Dermis blood vessel endothelial cell (primary cell): ENCODE measurements at places on chromosomes 16 and 17. TPM values are rescaled to one million over a fixed set of nuclear protein-coding genes. Genes with fewer than 3 reads are reported as not detected.

GRCh38 chr17:62966426-62967204 lies 580 bp downstream of the TANC2 start:
- peak; percentile 12 for DNase-seq

DNA sequence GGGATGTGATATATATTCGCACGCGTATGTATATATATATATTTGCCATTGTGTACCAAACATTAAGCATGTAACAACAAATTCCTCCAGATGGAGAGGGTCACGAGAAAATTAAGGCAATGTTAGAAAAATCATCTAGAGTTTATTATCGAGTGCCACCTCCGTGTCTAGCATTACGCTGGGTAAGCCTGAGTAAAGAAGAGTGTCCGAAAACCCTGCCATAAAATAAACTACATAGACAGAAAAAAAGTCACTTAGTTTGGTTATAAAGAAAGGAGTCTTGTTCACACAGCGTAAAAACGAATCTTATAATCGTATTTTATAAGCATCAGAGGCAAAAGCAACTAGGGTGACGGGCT lies 644 bp upstream of the RHOT1 start:
- DNase-seq: no peak

- DNase-seq: no peak
Measured at GRCh38 chr16:87854907-87855683, 14.2 kb downstream of the SLC7A5 start.

GRCh38 chr17:45123930-45124796 lies 8.2 kb downstream of the PLCD3 start:
- DNase-seq: peak; percentile 93

GRCh38 chr16:72847187-72848027 lies 200.5 kb downstream of the ZFHX3 start:
- peak; percentile 66 for DNase-seq

- peak; percentile 79 for DNase-seq
Measured at GRCh38 chr17:6831661-6832263, at the start of gene TEKT1. TEKT1 (minus strand) TSS chr17:6831729; CDS start chr17:6830376, 1,353 bp downstream.

DLG4 gene
- total RNA-seq: 13.4 and 21.5 TPM in 2 replicates

- DNase-seq: no peak
Measured at GRCh38 chr16:86625029-86625428, 46.7 kb downstream of the FOXL1 start.

KRT24 gene
- not detected in 2 replicates for total RNA-seq

DNA sequence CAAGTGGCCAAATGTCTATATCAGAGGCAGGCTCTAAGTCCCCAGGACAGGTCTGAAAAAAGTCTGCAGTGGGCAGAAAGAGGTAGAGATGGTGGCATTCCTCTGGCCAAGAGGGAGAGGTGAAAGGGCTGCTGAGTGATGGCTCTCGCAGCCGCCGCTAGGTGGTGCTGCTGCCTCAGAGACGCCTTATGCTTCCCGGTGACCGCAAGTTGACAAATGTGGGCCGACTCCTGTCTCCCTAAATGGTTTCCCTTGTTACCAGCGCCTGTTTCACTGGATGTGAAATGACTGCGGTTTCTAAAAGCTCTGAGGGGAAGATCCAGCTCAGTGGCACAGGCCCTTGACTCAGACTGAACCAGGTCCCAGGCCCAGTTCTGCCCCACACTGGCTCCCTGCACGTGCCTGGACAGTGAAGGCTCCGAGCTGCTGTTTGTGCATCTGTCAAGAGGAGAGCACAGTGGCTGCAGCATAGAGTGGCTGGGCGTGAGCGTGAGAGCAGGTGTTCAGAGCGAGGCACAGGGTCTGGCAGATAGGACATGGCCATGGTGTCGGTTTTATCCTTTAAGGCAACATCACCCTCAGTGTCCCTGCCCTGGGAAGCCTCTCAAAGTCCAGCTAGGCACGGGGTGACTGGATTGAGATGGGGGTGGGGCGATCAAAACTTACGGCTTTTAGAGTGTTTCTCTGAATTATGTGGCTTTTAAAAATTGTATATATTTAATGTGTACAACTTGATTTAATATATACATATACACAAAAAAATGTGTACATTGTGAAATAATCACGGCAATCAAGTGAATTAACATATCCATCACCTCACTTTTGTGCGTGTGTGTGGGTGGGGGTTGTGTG lies 19.9 kb downstream of the CLEC16A start:
- peak; percentile 86 for DNase-seq

DNA sequence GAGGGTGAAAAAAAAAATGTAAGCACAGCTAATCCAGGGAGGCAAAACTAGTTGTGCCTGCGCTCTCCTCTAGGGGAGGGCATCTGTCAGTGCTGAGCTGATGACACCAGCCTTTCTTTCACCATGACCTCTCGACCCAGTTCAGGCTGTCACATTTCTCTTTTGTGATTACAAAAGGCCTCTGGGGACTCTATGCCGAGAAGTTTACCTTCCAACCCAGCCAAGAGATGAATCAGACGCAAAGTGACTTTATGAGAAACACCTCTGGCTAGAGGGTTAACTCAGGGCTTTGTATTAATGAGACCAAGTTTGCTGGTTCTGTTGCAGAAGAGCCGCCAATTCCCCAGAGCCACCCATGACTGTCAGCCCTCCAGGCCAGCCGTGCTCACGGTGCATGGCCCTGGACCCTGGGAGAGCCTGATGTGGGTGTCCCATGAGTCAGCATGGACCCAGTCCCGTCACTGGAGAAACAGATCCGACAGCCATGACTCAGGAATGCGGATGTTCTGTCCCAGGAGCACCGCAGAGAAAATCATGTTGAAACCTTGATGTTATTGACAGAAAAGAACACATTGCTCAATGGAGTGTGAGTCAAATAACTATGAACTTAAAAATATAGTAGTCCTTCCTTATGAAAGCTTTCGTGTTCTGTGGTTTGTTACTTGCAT lies 437.2 kb downstream of the HS3ST3B1 start:
- DNase-seq: no peak

DNA sequence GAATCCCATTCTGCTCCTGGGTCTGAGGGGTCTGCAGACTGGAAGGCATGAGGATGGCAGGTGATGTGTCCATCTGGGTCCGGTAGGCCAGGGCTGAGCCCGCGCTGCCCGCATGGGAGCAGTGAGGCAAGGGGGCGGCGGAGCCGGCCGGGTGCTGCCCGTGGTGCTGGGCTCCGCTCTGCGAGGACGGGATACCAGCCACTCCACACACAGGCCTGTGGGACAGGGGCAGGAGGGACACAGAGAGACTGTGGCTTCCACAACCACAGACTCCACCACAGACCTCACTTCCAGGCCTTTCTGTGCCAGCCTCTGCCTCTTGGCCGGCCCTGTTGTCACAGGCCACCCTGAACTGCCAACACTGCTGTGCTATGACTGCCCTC lies 25.4 kb downstream of the MAP1LC3B start:
- no peak for DNase-seq

- DNase-seq: no peak
Measured at GRCh38 chr17:49353607-49354006, 8.4 kb downstream of the ZNF652 start.

DNA sequence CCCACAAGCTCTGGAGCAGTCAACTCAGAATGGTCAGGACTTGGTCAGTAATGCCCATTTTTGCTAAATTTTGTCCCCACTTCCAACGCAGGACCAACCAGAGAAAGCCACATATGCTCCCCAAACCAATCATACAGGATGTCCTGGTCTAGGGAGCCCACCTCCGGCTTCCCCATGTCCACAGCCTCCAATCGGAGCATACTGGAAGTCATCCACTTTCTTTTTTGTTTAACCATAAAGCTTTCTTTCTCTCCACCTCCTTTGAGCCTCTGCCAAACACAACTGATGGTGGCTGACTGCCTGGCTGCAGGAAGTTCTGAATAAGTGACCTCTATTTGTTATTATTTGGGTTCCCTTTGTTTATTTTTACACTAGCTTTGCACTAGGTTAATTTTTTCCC lies 549.1 kb downstream of the WWOX start:
- DNase-seq: no peak

DNA sequence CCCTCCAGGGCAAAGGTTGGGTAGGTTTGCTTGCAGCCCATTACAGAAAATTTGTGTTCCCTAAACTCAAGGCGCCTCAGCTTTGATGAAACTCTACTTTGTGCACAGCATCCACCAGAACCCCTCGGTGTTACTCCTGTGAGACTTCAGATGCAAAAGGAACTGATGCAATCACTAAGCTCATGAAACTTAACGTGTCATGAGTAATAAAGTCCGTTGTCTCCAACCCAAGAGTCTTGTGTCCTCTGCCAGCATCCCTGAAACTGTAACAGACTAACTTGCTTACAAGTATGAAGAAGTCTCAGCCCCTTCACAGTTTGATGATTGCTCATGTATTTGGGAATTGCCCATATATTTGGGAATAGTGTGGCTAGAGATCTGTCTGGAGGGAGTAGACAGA lies 74.8 kb upstream of the MARCHF10 start:
- DNase-seq: no peak

- peak; percentile 98 for DNase-seq
Measured at GRCh38 chr17:2192367-2193057, 111.1 kb downstream of the SMG6 start.

DNA sequence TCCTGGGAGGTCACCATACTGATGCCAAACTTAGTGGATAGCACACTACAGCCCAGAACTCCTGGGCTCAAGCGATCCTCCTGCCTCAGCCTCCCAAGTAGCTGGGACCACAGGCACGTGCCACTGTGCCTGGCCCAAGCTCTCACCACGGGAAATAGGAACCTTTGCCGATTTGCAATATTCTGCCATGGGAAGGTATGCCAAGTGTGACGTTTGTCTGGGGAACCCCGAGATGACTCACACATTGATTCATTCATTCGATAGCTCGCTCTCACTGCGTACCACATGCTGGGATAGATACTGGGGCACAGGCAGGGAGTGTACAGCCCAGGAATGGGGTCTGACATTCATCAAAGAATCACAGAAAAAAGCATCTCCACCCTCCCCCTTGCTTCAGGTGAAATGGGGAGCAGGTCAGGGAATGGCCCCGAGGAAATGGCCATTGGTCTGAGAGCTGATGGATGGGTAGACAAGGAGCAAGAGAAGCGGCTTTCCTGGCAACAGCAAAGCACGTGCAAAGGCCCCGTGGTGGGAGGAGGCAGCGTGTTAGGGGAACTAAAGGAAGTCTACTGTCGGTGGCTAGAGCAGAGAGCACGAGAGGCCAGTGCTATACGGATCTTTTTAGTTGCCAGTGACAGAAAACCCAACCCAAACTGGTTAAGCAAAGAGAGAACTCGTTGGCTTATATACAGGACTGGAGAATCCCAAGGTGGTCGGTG lies 44.1 kb downstream of the DNAH17 start:
- peak; percentile 59 for DNase-seq

TRIM65 gene
- 42.4 and 43.1 TPM in 2 replicates for total RNA-seq

PMFBP1 gene
- 0.05 TPM in 1 of 2 replicates, not detected in the other for total RNA-seq

GRCh38 chr17:72456075-72456474 lies 335.3 kb downstream of the SOX9 start:
- DNase-seq: no peak

- DNase-seq: no peak
Measured at GRCh38 chr17:71329310-71330098, 791.3 kb upstream of the SOX9 start.

DNA sequence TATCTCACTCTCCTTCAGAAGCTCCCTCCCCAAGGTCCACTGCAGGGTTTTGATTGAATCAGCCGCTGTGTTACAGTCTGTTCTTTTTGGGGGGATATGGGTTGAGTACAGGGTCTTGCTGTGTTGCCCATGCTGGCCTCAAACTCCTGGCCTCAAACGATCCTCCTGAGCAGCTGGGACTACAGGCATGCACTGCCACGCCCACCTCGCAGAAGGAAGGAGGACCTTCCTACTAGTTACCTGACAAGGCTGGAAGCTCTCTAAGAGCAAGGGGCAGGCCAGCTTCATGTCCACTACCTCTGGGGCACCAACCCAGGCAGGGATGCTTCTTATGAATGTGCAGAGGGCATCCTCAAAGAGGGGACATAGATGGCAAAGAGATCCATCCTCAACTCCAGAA lies 1.9 kb upstream of the MMP28 start:
- DNase-seq: no peak

DNA sequence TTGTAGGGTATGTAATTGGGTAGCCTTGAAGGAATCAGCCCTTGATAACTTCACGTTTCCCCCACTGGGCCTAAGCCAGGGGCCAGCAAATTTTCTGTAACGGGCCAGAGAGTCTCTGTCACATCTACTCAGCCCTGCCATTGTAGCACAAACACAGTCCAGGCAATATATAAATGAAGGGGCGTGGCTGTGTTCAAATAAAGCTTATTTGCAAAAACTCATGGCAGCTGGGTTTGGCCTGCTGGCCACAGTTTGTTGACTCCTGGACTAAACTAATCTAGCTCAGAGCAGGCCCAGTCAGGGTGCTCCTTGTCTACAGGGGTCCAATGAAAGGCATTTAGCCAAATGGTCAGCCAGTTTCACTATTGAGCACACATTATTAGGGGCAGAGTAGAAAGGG lies 141.6 kb downstream of the CCDC182 start:
- DNase-seq: no peak

DNA sequence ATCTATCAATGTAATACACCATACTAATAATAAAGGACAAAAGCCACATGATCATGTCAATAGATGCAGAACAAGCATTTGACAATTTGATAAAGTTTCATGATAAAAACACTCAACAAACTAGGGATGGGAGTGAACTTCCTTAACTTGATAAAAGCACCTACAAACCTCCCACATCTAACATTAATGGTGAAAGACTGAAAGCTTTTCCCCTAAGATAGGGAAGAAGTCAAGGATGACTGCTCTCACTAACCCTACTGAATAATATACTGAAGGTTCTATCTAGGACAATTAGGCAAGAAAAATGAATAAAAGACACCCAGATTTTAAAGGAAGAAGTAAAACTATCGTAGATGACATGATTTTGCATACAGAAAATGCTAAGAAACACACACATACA lies 10.4 kb upstream of the DYNLL2 start:
- DNase-seq: no peak

PLEKHG4 gene
- 10.0 and 16.5 TPM in 2 replicates for total RNA-seq

GRCh38 chr17:41967141-41967920 lies 736 bp downstream of the CNP start:
- no peak for DNase-seq

ZPBP2 gene
- not detected in 2 replicates for total RNA-seq

DNA sequence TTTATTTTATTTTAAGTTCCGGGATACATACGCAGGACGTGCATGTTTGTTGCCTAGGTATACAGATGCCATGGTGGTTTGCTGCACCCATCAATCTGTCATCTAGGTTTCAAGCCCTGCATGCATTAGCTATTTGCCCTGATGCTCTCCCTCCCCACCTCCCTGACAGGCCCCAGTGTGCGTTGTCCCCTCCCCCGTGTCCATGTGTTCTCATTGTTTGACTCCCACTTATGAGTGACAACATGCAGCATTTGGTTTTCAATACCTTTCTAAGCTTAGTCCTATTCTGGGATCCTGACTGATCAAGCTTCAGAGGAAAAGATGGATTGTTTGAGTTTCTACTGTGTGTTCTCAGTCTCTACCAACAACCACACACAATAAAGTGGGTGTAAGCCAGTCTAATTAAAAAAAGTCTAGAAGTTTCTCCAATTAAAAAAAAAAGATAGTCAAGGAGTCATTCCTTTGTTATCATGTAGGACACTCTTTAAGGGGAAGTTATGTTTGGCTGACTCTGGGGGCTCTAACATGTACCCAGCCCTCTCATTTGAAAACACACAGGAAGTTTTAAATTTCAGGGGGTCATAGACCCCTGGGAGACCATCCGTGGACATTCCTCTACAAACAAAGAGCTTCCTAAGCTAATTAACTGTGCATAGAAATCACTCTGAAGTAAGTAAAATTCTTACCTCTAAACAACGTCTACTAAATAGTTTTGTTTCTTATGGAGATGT lies 66.3 kb upstream of the ADAMTS18 start:
- peak; percentile 8 for DNase-seq
